Stimulated activated CD4-positive, alpha-beta T cell treated with anti-CD3 and anti-CD28 coated beads, Interleukin-1b, Interleukin-23, amount 100 ng/mL, for 24 hours (primary cell): ENCODE measurements at places on chromosomes 5 and 9.

- no peak for DNase-seq
These were observed 7.5 kb downstream of the ALDOB start for GRCh38 chr9:101427957-101428655.

- DNase-seq, result no peak
These were observed 42.8 kb upstream of the SH3GL2 start for GRCh38 chr9:17536027-17536426.

- DNase-seq, result no peak
These were observed 16.7 kb downstream of the ERAP1 start for GRCh38 chr5:96790961-96791504.

- no peak for DNase-seq
These were observed 39.2 kb upstream of the NEK6 start for GRCh38 chr9:124218438-124218982.

GRCh38 chr5:133683646-133684596 lies 71.6 kb upstream of the FSTL4 start:
- DNase-seq, result no peak

- DNase-seq, result no peak
These were observed 17.2 kb upstream of the GCNT1 start for GRCh38 chr9:76441551-76442322.

- DNase-seq, result no peak
These were observed 69.1 kb downstream of the ADAMTS2 start for GRCh38 chr5:179275941-179276837.

DNA sequence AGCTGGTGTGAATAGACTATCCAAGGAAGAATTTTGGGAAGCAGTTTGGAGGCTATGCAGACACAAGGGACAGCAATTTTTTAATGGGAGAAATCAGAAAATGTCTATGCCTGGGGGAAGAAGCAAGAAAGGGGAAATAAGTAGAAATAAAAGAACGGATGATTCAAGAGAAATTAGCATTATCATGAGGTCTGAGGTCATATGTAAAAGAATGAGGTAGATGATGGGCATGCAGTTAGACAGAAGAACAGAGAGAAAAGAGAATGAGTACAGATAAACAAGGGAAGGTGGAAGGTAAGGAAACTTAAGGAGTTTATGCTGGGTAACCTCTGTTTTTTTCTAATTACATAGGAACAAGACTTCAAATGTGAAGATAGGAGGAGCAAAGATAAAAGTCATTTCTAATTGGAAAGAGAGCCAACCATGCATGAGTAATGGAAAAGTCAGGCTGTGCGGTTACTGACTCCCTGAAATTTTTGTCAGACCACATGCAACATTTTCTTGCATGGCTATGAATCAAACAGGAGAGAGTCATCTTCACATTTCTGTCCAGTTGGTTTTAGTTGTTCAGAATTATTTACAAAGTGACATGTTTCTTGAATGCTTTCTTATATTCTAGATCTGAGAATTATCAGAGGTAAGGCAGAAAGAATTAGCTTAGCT lies 101.0 kb upstream of the PIK3R1 start:
- DNase-seq, result no peak

DNA sequence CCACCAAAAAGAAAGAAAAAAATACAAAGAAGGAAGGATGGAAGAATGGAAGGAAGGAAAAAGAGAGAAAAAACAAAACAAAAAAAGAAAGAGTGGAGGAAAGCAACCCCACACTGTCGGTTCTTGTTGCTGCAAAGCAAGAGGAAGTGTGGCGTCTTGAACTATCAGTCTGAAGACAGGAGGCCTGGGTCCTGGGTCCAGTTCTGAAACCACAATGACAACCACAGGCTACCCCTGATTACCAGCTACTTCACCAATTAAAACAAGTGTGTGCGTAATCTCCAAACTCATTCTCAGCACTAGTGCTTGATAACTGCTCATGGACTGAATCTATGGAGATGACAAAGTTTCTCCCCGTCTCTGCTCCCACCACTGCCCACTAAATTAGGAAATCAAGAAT lies 93.7 kb downstream of the RASEF start:
- DNase-seq, result no peak

GRCh38 chr5:148387325-148387724 lies 3.6 kb downstream of the FBXO38 start:
- DNase-seq, result no peak

GRCh38 chr9:30035761-30036160 lies 2348.7 kb upstream of the ACO1 start:
- no peak for DNase-seq

GRCh38 chr9:95017062-95017461 lies 290.6 kb downstream of the AOPEP start:
- DNase-seq, result no peak

- no peak for DNase-seq
These were observed 176.6 kb upstream of the TBCA start for GRCh38 chr5:77952636-77953212.

- DNase-seq, result no peak
These were observed 22.0 kb upstream of the EPB41L4B start for GRCh38 chr9:109342878-109343277.

- DNase-seq, result no peak
These were observed 190.2 kb upstream of the NR3C1 start for GRCh38 chr5:143593723-143594122.

- no peak for DNase-seq
These were observed 57.9 kb downstream of the ARHGAP26 start for GRCh38 chr5:142827934-142828576.

DNA sequence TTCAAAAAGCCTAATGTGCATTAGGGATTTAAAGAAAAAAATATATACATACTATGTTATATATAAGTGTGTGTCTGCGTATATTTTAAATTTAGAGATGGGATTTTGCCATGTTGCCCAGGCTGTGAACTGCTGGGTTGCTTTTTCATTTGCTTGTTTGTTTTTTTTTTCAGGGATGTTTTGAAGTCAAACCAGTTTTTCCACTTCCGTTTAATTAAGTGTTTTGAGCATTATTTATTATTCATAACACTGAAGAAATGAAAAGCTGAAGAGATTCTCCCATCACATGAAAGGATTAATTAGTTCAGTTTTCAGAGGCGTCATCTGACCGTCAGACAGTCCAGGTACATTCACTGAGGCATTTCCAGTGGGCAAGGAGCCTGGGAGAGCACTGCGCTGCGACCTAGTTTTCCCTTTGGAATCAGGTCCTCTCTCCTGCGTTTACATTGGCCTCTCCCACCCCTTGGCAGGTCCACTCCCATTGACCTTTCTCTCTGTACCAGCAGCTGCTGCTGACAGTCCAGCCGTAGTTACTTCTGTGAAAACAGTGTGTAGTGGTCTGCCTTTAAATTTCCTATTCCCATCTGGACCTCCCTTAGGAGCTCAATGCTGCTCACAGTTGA lies 26.0 kb downstream of the ARRDC3 start:
- no peak for DNase-seq

DNA sequence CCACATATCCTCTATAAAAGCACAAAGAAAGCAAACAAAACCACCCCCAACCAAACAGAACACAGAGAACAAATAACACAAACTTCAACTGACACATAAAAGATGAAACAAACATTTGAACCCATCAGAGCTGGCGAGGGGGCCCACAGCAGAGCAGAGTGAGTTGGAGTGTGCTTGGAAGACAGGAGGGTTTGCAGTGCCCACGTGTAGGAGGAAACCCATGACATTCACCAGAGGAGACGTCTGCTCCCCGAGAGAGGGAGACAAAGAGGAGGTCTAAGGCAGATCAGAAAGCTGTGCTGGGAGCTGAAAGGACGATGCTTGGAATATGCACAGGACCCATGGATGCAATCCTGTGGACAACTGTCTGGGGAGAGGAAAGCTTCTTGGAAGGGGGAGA lies 27.0 kb downstream of the MRPL36 start:
- no peak for DNase-seq

- no peak for DNase-seq
These were observed 148.5 kb downstream of the EPB41L4A start for GRCh38 chr5:112270299-112271293.

- DNase-seq, result no peak
These were observed 131.5 kb downstream of the ADAMTS19 start for GRCh38 chr5:129591508-129592160.

- DNase-seq, result peak; percentile 18
These were observed at the start of gene SLC12A7 for GRCh38 chr5:1111727-1112289. SLC12A7 (minus strand) TSS chr5:1112063; CDS start chr5:1111991, 72 bp downstream.

DNA sequence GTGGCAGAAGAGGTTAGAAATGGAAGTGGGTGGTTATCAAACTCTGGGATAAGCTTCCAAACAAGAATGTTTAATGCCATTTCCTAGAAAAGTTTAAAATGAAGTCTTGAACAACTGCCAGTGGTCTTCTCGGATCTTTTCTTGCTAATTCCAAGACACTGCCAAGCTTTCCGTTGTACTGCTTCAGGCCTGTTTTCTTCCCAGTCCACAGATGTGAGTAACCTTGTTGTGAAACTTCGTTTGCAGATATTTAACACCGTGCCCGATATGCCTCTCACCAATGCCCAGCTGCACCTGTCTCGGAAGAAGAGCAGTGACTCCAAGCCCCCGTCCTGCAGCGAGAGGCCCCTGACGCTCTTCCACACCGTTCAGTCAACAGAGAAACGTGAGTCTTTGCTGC lies 269.8 kb downstream of the NR3C1 start:
- DNase-seq, result no peak

DNA sequence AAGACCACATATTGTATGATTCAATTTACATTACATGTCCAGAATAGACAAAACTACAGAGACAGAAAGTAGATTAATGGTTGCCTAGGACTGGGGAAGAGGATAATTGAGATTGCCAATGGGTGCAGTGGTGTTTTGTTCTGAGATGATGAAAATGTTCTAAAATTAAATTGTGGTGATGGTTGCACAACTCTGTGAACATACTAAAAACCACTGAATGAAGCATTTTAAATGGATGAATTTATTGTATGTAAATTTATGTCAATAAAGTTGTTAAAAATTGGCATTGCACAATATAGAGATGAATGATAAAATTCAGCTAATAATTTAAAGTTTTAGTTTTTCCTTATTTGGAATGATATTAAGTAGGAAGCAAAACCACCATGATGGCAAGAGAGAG lies 109.5 kb upstream of the NR4A3 start:
- no peak for DNase-seq

GRCh38 chr9:107928701-107929371 lies 439.3 kb upstream of the KLF4 start:
- DNase-seq, result no peak

- DNase-seq, result no peak
These were observed 22.8 kb downstream of the HMCN2 start for GRCh38 chr9:130288393-130288792.

- no peak for DNase-seq
These were observed 16.6 kb upstream of the UNC5A start for GRCh38 chr5:176793736-176794135.

DNA sequence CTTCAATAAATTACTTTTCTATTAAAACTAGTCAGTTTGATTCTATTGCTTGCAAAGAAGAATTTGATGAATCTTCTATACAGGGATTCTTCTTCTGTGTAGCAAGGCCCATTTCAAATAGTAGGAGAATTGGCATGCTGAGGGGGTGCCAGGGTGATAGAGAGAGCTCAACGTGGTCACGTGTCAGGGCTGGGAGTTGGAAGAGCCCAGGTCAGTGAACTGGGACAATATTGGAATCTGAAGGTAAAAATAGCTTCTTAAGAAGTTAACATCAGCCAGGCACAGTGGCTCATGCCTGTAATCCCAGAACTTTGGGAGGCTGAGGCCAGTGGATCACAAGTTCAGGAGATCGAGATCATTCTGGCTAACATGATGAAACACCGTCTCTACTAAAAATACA lies 64.1 kb upstream of the TLE1 start:
- DNase-seq, result no peak

GRCh38 chr5:173229966-173230689 lies 4.9 kb downstream of the NKX2-5 start:
- DNase-seq, result no peak

DNA sequence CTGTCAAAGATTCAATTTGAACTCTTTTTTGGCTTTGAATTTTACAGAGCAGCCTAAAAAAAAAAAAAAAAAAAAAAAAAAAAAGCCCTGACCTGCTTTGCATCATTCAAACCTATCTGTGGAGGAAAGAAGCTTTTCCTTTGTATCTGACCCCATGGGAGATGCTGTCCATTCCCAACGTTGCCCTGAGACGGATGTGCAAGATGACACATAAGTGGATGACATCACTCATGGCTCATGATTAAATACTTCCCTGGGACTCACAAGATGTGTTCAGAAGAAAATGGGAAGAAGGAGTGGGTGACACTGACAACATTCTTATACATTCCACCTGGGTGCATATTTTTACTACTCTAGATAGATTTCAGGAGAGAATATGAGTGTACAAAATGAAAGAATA lies 245.7 kb upstream of the ELAVL2 start:
- DNase-seq, result no peak

DNA sequence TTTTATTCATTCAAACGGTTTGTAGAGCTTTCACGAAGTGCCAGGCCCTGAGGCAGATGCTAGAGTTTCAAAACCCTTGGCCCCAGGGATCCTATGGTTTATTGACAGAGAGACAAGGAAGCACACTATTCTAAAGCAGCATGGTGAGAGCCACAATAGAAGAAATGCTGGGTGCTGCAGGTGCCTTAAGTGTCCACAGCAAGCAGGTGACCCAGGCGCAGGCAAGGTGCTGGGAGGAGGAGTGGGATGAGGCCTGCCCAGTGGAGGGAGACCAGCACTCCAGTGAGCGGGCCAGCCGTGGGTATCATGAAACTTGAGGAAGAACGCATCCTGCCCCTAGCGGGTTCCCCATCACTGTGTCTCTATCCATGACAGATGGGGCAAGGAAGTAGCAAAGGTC lies 71.0 kb downstream of the OSMR start:
- DNase-seq, result no peak

DNA sequence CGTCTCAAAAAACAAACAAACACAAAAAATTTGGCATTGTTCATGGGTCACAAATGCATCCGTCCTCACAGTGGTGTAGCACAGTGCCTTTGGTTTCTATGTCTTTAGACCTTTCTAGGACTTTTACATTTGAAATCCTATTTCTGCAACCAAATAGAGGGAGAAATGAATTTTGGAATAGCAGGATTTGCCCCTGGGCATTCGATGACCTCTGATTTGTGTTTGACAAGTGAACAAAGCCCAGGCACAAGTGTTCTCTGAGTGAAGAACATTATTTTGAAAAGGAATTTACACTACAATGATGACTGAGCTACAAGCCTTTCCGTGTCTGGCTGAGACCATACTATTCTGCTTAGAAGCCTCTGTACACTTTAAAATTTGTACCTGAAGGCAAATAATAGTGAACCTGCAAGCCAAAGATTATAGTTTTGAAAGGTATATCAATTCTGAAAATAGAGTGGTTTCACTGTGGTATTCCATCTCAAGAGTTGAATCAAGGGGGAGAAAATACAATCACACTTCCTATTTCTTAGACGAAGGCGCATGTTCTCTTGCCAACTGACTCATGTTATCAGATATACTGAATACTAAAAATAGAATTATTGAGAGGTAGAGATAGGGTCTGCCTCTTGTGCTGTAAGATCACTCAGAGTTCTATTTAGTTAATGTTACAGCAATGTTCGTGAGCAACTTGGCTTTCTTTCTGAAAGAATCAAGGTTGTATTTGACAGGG lies 297.6 kb downstream of the KDM4C start:
- no peak for DNase-seq
